Vagina (tissue), 2 donors: ENCODE measurements at places on chromosomes 16 and 17.

- DNase-seq, result no peak
These were observed 263.6 kb upstream of the DYNLRB2 start for GRCh38 chr16:80277182-80277581.

GRCh38 chr17:50560931-50561745, 623 bp downstream of the CACNA1G start:
- no peak for DNase-seq

DNA sequence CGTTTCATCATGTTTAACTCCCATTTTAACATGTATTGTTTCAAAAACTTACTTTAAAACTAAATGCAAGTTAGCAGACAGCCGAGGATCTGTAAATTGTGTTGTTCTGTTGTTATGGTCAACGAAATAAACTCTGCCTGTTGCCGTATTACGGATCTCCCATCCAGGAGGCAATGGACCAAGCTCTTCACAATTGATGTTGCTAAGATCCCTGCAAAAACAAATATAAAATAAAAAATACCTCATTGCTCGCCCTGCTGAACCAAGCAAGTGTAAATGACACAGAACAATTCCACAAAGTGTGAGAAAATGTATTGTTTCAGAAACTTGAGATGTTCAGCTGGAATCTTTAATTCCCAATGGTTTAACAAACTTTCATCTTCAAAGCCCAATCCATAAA, 65.0 kb downstream of the CEP95 start:
- no peak for DNase-seq

- no peak for DNase-seq
These were observed 10.0 kb upstream of the NAGLU start for GRCh38 chr17:42526031-42526444.

- no peak for DNase-seq
These were observed 32.5 kb downstream of the SPHK1 start for GRCh38 chr17:76416899-76417298.

DNA sequence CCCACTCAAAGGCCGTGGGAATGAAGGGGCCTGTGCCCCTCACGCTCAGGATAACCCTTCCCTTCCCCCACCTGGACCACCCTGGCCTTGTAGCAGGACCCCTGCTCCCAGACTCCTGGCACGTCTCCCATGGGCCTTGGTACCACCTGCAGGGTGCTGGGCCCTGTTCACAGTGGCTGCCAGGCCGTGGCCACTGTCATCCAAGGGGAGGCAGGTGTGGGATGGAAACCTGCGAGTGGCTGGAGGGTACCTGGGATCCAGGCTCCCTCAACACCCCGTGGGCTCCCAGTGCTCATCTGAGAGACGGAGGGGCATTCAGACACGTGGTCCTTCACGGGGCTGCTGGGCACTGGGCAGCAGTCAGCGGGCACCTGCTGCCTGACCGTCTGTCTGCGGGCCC, 75.6 kb upstream of the CIBAR2 start:
- DNase-seq, result no peak

DNA sequence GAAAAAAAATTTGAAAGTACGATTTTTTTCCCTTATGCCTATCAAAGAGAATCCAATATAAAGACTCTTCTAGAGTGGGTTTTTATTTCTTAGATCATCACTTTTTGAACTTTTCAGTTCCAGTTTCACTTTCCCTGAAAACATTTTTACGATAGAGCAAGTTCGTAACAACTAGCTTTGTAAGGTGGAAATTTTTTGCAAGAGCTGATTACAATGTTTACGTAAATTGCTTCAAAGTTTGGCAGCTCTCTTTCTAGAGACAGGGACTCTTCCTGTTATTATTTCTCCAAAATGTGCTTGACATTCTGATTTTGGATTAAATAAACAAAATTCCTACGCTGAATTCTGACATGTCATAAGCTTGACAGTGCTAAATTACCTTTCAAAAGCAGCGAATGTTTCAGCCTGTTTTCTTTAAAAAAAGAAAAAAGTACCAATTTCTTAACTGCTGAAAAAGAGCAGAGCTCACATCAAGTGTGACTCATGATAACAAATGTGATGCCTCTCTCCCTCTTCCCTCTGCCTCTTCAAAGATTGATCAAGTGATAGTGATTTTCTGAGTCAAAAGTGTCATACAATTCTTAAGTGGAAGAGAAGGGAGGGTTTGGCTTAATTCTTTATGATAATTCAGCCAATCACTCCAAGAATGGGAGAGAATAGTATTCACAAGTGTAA, 175.2 kb downstream of the KCNJ2 start:
- DNase-seq, result no peak

DNA sequence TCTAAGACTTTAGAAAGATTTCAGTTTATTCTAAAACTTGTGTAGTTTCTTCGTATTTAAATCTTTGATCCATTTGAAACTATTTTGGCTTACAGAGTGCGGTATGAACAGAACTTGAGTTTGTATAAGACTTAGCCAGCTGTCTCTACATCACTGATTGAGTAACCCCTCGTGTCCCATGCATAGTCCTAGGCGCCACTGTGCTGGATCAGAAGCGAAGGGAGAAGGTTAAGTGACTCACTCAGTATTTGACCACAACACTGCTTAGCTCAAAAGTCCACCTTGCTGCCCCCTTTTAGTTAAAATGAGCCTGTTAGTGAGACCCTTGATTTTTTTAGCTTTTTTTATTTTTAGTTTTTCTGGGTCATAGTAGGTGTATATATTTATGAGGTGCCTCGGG, 28.4 kb downstream of the CD300LB start:
- DNase-seq, result no peak

DNA sequence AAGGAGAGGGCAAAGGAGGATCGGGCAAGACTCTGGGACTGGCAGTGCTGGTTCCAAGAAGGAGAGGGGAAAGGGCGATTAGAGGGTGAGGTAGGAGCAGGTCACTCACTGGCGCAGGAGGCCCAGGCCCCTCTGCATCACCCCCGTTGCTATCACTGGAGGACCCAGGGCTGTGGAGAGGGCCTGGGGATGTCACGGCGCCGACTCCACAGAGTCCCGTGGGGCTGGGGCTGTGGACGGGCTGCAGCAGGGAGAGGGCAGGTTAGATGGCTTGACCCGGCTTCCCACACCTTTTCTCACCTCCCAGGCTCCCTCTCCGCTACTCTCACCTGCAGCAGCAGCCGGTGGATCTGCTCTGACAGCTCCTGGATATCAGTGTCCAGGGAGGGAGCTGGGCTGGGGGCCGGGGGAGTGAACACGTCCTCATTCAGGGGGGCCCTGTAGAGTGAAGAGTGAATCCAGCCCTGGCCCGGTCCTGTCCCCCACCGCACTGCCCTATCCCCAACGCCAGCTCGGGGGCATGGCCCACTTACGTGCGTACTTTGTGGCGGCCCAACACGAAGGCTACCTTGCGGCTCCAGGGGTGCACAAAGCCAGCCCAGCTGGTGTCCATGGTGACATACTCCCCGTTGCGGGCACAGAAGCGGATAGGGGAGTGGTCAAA, 4.9 kb downstream of the PER1 start:
- DNase-seq, result no peak

DNA sequence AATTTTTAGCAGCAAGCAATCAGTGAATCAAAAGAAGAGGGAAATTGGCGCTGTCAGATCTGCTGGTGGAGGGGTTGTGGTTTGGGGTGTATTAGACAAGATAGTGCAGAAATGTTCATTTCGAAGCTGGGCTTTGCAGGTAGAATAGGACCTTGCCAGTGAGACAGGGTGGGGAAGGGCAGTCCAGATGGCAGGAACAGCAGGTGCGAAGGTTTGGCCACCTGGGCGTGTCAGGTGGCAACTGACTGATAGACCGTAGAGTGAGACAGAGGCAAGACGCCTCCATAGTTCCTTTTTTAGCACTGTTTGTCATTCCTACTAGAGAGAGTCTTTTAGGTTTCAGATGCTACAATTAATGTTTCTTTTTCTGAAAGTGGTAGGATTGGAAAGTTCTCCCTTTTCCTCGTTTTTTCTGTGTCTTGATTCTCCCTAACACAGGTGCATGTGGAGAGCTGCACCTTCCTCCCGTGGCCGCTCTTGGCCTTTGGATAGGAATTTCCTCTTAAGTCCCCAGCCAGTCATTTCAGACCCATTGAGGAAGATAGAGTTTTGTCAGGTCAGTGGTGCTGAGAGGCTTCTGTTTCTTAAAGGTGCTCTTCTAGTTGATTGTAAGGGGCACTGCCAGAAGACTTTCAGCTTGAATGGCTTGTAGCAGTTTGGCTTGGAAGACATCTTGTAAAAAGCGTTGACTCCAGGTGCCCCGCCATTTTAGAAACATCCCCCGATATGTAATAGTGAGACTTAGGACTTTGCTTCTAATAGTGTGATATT, 315.6 kb downstream of the SNX29 start:
- no peak for DNase-seq

GRCh38 chr17:57727630-57728175, 17.4 kb downstream of the CCDC182 start:
- DNase-seq, result no peak

DNA sequence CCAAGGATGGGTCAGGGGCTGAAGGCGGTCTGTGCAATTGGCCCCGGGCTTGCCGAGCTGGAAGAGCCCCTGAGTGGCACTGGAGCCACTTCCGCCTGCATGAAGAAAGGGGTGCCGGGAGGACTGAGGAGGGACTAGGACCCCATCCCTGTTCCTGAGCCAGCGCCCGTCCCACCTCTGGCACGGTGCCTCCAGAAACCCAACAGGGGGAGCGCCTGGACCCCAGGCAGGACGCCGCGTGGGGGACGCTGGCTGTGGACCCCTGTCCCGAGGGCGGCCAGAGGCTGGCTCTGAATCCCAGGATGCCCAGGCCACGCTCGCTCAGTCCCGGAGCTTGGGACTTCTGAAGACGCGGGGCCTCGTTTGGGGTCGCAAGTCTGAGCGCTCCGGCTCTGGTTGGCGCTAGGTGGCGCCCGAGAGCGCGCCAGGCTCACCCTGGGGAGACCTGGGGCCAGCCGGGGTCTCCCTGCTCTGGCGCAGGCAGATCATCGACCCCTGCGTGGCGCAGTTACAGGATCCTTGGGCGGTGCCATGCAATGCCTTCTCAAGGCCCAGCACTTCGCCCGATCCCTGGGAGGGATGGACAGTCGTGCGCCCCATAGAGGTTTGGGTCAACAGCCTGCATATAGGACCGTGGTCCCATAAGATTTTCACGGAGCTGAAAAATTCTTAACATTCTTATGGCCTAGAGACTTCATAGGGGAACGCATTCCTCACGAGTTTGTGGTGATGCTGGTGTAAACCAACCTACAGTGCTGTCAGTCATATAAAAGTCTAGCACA, 58.5 kb upstream of the CREBBP start:
- DNase-seq, result no peak

- DNase-seq, result no peak
These were observed 486.9 kb upstream of the WSB1 start for GRCh38 chr17:26807024-26807423.

DNA sequence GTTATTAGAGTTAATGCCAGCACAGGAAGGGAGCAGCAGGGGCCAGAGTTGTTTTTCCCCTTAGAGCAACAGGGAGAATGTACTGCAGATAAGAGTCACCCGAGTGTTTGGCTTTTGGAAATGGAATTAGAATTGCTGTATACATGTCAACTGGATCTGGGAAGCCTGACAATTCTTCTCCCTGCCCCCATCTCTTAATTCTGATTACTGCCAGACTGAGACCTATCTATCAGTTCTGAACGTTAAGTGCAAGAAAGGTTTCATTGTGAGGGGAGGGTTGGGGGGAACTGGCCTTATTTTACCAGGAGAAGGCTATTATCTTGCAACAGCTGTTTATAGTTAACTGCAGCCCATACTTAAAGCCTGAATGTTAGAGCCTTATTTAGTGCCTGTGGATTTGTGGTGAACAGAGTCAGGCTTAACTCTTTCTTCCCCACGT, 424.5 kb upstream of the CDH11 start:
- DNase-seq, result no peak

DNA sequence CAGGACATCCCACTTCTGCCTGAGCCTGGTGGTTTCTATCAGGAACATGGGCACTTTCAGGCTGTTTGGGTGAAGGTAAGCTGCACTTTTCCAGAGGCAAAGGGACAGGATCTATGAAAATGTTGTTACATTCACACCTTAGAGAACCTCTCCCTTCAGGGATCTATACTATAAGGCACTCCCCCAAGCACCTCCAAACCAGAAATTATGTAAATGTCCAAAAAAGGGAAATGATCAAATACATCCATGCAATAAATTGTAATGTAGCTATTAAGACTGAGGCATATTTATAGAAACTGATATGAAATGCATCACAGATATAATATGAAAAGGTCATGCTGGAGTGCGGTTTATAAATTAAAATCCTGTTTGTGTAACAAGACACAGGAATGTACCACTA, 23.3 kb upstream of the COG7 start:
- no peak for DNase-seq

GRCh38 chr17:43151880-43152456, 19.0 kb upstream of the NBR1 start:
- no peak for DNase-seq

DNA sequence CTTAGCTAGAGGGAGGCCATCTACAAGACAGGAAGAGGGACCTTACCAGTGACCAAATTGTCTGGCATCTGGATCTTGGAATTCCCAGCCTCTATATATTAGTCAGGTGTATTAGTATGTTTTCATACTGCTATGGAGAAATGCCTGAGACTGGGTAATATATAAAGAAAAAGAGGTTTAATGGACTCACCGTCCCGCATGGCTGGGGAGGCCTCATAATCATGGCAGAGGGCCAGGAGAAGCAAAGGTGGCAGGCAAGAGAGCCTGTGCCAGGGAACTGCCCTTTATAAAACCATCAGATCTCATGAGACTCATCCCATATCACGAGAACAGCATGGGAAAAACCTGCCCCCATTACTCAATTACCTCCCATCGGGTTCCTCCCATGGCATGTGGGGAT, 500.2 kb downstream of the SHISA9 start:
- no peak for DNase-seq

DNA sequence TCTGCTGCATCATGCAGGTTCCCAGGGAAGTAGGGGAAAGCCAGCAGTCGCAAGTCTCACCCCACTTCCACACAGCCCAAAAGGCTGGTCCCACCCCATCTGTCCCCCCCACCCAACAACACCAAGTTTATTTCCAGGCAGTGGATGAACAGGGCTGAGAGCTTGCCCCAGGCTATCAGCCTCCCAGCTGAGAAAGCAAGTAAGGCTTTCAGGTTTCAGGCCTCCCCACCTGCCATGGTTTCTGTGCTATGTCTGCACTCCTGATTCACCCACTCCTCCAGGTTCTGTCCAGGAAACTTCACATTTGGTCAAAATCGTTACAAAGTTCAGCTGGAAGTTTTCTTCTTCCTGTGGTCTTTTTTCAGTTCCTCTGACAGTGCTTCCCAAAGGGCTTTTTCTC, 97.5 kb upstream of the HS3ST3A1 start:
- DNase-seq, result no peak

DNA sequence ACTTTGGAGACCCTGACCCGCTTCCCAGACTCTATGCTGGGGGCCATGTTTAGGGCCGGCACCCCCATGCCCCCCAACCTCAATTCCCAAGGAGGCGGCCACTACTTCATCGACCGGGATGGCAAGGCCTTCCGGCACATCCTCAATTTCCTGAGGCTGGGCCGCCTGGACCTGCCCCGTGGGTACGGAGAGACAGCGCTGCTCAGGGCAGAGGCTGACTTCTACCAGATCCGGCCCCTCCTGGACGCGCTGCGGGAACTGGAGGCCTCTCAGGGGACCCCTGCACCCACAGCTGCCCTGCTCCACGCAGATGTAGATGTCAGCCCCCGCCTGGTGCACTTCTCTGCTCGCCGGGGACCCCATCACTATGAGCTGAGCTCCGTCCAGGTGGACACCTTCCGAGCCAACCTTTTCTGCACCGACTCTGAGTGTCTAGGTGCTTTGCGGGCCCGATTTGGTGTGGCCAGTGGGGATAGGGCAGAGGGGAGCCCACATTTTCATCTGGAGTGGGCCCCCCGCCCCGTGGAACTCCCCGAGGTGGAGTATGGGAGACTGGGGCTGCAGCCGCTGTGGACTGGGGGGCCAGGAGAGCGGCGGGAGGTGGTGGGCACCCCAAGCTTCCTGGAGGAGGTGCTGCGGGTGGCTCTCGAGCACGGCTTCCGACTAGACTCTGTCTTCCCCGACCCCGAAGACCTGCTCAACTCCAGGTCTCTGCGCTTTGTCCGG, 1.1 kb downstream of the KCTD11 start:
- DNase-seq, result no peak
